Posterior vena cava (tissue), 2 donors: ENCODE measurements at places on chromosomes 2 and 18. TPM values are rescaled to one million over a fixed set of nuclear protein-coding genes. Genes with fewer than 3 reads are reported as not detected.

Gene FBLN7
- total RNA-seq = 15.4 TPM

DNA sequence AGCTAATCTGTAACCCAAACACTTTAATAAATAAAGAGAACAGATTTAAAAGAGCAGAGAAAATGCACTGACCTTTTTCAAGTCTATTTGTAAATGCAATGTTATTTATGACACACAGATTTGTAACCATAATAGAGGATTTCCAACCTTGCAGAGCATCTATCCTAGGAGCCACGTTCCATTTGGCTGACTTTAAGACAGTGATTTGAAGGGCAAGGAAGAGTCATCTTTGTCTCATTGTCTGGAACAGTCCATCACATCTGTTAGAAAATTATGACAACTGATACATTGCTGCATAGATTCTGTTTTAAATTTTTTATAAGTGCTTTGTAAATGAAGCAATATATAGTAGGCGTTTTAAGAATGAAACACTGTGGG is 90.8 kb upstream of the L3MBTL4 start:
- no peak for DNase-seq

Gene PXDN
- 85.8 TPM for total RNA-seq

- DNase-seq = no peak
Observed at GRCh38 chr2:223563462-223563861, 38.7 kb downstream of the SCG2 start.
